M059J (cell line): ENCODE measurements at places on chromosomes 7 and 10. TPM values are rescaled to one million over a fixed set of nuclear protein-coding genes. Genes with fewer than 3 reads are reported as not detected.

DNA sequence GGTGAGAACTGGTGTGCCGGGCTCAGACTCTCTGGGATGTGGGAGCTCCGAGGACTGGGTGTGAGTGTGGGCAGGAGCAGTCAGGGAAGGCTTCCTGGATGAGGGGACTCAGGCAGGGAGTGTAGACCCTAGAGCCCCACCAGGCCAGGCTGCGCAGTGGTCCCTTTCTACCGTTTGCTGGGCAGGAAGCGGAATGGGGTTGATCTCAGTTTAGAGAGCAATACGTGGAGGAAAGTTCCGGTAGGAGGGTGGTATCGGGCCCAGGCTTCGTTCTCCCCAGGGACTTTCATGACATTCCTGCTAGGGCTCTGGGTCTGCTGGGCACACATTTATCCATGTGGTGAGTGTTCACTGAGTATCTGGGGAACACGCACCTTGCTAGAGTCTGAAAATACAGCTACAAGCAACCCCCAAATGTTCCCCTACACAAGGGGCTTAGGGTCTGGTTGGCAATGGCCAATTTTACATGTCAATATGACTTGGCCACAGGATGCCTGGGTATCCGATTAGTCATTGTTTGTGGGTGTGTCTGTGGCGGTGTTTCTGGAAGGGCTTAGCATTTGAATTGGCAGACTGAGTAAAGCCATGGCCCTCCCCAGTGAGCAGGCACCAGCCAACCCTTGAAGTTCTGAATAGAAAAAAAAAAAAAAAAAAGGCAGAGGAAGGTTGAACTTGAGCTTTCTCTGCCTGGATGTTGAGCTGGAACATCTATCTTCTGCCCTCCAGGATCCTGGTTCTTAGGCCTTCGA is 20.8 kb downstream of the GHRHR start:
- peak; percentile 79 for DNase-seq

- DNase-seq: no peak
These were observed 365.7 kb downstream of the GPR37 start for GRCh38 chr7:124399941-124400340.

DNA sequence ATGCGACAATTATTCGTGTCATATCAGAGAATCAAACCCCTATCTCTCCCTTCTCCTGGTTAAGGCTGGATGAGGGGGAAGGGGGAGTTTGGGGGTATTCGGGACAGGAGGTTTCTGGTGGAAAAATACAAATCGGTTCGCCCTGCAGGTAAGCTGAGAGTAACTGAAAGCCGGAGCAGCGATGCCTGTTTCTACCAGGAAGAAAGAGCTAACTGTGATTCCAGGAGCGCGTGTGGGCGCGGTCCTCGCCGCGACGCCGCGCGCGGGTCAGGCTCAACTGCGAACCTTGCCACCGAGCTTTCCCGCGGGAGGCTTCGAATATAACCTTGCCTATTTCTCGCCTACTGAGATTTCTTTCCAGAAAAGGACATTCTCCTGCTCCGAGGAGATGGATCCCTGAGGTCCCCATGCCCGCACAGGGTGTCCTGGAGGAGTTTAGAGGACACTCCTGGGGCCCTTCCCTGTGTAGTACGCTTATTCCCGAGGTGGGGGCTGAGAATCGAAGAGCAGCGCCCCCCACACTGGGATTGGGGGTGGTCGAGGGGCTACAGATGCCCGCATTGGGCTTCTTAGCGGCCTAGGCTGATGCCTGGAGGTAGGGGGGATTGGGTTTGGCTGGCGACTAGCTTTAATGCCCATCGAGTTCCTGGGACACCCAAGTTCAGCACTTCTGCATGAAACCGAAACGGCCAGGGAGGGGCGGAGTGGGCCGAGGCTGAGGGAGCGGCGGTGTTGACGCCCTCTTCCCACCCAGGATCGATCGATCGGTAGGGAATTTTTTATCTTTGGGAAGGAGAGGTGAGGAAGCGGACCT is 13.0 kb upstream of the DLX6 start:
- DNase-seq: no peak

DNA sequence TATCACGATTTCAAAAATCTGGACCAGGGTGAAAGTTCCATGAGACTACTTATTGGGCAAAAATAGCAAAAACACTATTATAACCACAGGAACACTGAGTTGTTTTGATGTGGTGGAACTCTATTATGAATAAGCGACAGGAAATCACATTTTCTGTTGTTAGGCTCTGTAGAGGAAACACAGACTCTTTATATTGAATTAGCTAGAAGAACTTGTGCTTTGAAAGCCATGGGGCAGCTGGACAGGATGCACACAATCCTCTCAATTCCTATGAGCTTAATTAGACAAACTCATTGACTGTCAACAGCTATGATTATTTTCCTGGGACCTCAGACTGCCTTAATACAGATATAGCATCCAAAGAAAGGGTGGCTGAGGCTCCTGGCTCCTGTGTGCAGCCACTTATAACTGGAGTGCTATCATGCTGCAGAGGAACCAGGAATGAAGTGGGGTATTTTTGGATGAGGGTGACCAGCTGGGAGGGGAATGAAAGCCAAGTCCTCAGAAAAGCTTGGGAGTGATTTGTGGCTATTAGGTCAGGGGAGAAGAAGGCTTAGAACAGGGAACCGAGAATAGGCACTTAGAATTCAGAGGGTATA is 657.3 kb downstream of the TYW1 start:
- DNase-seq: no peak

IDI2 gene
- not detected in 2 replicates for total RNA-seq
